ENCODE measurements at places on chromosomes 16 and 17. TPM values are rescaled to one million over a fixed set of nuclear protein-coding genes. Genes with fewer than 3 reads are reported as not detected.

The KRT25 gene
- total RNA-seq, result not detected

- no peak overlapping the region for H3K27ac ChIP-seq
- H3K36me3 ChIP-seq, result peaks cover 16% of the 10 kb centered on the region
- no peak for DNase-seq
- H3K4me3 ChIP-seq, result no peak overlapping the region
- no peaks in the 10 kb centered on the region for H3K27me3 ChIP-seq
Observed at GRCh38 chr17:58508341-58509067, 5.9 kb downstream of the MTMR4 start.

- no peaks in the 10 kb centered on the region for H3K27me3 ChIP-seq
- no peaks in the 10 kb centered on the region for H3K36me3 ChIP-seq
- H3K4me3 ChIP-seq, result peak overlapping the region; percentile 76
- H3K27ac ChIP-seq, result peak overlapping the region; percentile 0
- 0 out of 2 replicates have a peak, but pooled peaks cover 3% of the 10 kb centered on the region for H3K4me1 ChIP-seq
Observed at GRCh38 chr16:68539711-68540239, 684 bp downstream of the ZFP90 start.

- no peak overlapping the region for H3K4me3 ChIP-seq
- no peaks in the 10 kb centered on the region for H3K36me3 ChIP-seq
- H3K27me3 ChIP-seq, result no peaks in the 10 kb centered on the region
- peak overlapping the region; percentile 87 for H3K27ac ChIP-seq
- H3K4me1 ChIP-seq, result peaks cover 25% of the 10 kb centered on the region
Observed at GRCh38 chr17:80005360-80006338, 30.0 kb downstream of the TBC1D16 start.

- no peaks in the 10 kb centered on the region for H3K27me3 ChIP-seq
- no peak for DNase-seq
- H3K4me1 ChIP-seq, result peaks cover 5% of the 10 kb centered on the region
- no peak overlapping the region for H3K4me3 ChIP-seq
- H3K36me3 ChIP-seq, result no peaks in the 10 kb centered on the region
Observed at GRCh38 chr17:57666201-57666870, 78.8 kb downstream of the CCDC182 start.

GRCh38 chr17:41254861-41255260, 323 bp upstream of the KRTAP9-9 start:
- no peaks in the 10 kb centered on the region for H3K4me1 ChIP-seq
- no peaks in the 10 kb centered on the region for H3K27me3 ChIP-seq
- no peak overlapping the region for H3K4me3 ChIP-seq
- no peak overlapping the region for H3K27ac ChIP-seq

GRCh38 chr17:1648963-1649843, 463 bp downstream of the RILP start:
- H3K27me3 ChIP-seq, result no peaks in the 10 kb centered on the region
- peak overlapping the region; percentile 82 for H3K4me3 ChIP-seq
- peak; percentile 84 for DNase-seq
- H3K4me1 ChIP-seq, result peaks cover 10% of the 10 kb centered on the region

DNA sequence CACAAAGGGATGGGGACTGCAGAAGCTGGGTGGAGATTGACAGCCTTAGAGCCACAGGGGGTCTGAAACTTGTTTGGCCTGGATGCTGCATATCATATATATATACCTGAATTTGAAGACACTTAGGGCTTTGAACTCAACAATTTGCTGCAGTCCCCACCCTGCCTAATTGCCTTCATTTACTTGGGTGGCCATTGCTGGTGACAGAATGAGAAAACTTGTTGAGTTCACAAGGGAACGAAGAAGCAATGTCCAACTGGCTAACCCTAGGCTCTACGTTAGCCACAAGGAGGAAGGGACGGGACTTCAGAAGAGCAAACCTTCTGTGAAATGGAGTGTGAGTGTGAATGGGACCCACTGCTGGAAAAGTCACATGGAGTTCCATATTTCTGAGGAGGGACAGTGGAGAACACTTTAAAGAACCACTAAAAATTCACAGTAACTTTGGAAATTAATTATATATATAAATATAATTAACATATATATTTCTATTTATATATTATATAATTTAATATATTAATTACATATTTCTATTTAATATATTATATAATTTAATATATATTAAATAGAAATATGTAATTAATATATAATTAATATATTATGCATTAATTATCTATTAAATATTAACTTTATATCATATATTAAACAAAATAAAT, 215.3 kb upstream of the SOX9 start:
- no peak overlapping the region for H3K27ac ChIP-seq
- no peaks in the 10 kb centered on the region for H3K36me3 ChIP-seq
- DNase-seq, result no peak
- no peak overlapping the region for H3K4me3 ChIP-seq

The KRT27 gene
- total RNA-seq, result not detected

DNA sequence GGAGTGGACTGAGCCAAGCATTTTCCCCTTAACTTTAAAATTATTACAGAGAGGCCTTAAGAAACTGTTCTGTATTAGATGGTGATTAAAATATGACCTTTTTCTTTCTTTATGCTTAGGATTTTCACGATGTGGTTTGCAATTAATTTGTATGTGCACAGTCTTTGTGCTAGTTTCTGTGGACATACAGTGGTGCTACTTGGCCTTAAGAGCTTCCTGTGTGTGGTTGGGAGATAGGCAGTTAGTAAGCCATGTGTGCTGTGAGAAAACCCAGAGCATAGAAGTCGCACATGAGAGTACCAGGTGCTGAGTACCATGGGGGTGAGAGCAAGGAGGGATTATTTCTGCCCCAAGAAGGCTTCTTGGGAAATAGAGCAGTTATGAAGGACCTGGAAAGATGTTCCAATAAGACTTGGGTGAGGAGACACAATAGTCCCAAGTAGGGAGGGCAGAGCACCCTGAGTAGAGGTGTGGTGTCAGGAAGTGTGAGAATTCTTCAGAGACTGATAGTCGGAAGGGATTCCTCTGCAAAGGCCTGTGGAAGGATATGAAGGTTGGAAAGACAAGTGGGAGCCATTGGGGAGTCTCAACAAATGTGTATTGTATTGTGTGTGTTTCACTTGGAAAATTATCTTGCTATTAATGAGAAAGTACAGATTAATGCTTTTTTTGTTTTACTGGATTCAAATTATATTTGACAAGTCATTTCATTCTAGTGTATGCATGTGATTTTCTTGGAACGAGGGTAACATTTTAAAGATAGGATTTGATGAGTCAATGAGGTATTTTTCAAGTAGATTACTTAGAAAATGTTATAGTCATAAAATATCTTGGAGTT, 239.9 kb downstream of the PRKCA start:
- H3K4me3 ChIP-seq, result no peak overlapping the region
- no peaks in the 10 kb centered on the region for H3K36me3 ChIP-seq
- H3K4me1 ChIP-seq, result peaks cover 11% of the 10 kb centered on the region

DNA sequence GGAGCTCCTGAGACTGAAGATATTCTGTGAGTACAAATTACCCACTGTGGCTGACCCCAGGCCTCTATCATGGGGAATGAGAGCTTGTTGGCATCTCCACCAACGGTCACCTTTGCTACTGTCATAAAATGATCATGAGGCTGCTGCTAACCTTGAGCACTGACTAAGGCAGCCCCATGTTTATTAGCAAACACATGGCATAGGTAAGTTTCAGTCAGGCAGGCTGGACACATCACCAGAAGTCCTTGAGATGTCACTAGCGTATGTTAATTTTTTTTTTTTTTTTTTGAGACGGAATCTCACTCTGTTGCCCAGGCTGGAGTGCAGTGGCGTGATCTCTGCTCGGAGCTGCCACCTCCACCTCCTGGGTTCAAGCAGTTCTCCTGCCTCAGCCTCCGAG, 1.5 kb upstream of the GLG1 start:
- no peak for DNase-seq
- no peak overlapping the region for H3K4me3 ChIP-seq
- H3K27ac ChIP-seq, result peak overlapping the region; percentile 99
- H3K27me3 ChIP-seq, result no peaks in the 10 kb centered on the region

The FGF11 gene
- total RNA-seq, result 0.91 TPM

GRCh38 chr17:75049706-75050105, 2.7 kb downstream of the KCTD2 start:
- H3K27ac ChIP-seq, result no peak overlapping the region
- peaks cover 7% of the 10 kb centered on the region for H3K4me1 ChIP-seq
- no peak for DNase-seq
- H3K4me3 ChIP-seq, result no peak overlapping the region
- no peaks in the 10 kb centered on the region for H3K27me3 ChIP-seq
- H3K36me3 ChIP-seq, result peaks cover 8% of the 10 kb centered on the region

- no peak overlapping the region for H3K27ac ChIP-seq
- no peaks in the 10 kb centered on the region for H3K27me3 ChIP-seq
- peaks cover 16% of the 10 kb centered on the region for H3K4me1 ChIP-seq
- DNase-seq, result no peak
- no peak overlapping the region for H3K4me3 ChIP-seq
- H3K36me3 ChIP-seq, result no peaks in the 10 kb centered on the region
Observed at GRCh38 chr16:85990861-85991301, 91.9 kb downstream of the IRF8 start.

The KRTAP9-2 gene
- total RNA-seq, result not detected

The PMP22 gene
- total RNA-seq, result 7.3 TPM

GRCh38 chr17:48973806-48974205, 5.4 kb upstream of the GIP start:
- H3K27ac ChIP-seq, result peak overlapping the region; percentile 97
- DNase-seq, result no peak
- H3K4me1 ChIP-seq, result peaks cover 38% of the 10 kb centered on the region

GRCh38 chr17:34990921-34991365, 10.6 kb downstream of the LIG3 start:
- DNase-seq, result no peak
- no peaks in the 10 kb centered on the region for H3K27me3 ChIP-seq
- H3K27ac ChIP-seq, result no peak overlapping the region
- no peaks in the 10 kb centered on the region for H3K4me1 ChIP-seq

The CLEC19A gene
- total RNA-seq, result not detected

DNA sequence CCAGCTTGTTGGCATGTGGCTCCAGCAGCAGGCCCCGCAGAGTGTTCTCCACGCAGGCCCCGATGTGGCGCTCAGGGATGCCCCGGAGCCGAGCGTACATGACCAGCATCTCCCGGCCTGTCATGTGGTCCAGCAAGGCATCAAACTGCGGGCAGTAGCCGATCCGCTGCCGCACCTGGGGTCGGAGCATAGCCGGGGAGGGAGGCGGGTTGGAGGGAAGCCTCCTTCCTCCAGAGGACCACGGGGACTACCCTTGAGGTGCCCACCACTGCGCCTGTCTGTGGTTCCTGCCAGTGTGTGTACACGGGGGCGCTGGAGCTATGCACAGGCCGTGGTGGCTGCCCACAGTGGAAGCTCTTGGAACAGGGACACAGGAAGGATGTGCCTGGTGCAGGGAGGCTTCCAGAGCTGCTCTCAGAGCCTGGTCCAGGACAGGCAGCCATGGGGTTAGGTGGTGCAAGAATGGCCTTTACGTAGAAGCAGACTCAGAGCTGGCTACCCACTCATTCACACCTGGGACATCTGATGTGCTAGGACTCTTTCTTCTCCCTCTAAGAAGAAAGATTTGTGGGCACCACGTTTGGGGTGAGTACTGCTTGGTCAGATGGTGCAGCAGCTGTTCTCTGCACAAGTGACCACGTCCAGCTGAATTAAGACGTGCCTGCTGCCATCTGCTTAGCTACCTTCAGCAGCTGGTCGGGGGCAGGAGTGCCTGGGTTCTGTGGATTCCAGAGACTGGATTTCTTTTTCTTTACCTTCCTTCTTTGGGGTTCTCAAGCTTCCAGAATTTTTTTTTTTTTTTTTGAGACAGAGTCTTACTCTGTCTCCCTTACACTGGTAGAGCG, 11.3 kb upstream of the RNPS1 start:
- H3K27ac ChIP-seq, result no peak overlapping the region
- no peaks in the 10 kb centered on the region for H3K4me1 ChIP-seq
- no peaks in the 10 kb centered on the region for H3K27me3 ChIP-seq
- H3K36me3 ChIP-seq, result no peaks in the 10 kb centered on the region
- DNase-seq, result no peak

DNA sequence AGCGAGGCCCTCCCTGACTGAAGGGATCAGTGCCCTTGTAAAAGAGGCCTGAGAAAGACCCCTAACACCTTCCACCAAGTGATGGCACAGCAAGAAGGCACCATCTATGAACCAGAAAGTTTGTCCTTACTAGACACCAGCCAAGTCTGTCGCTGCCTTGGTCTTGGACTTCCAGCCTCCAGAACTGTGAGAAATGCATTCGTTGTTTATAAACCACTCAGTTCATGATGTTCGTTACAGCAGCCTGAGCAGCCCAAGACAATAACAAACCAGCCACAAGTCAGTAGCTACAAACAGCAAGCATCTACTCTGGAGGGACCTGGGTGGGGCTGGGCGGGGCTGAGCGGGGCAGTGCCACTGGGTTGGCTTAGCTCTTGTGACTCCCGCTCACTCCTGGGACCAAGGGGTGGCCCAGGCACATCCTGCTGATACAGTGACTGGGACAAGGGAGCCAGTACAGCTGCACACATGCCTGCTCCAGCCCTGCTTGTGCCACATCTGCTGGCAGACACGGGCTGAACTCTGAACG, 234.9 kb downstream of the IRF8 start:
- no peaks in the 10 kb centered on the region for H3K27me3 ChIP-seq
- no peak for DNase-seq
- no peaks in the 10 kb centered on the region for H3K36me3 ChIP-seq
- H3K27ac ChIP-seq, result no peak overlapping the region

The MT1H gene
- not detected for total RNA-seq

DNA sequence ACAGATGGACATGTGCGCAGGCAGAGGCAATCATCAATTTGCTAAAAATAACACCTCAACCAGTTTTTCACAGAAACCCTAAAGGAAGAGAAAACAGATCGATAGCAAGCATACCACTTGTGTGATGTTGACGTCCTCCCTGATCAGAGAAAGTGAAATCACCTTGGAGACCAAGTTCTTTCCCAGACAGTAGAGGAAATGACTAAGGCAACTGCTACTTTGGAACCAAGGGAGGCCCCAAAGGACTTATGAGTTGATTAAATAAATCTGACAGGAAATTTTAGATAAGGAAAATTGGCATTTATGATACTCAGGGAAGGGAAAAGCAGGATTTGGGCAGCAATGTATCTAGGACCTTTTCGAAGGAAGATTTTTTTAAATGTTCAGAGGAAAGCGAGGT, 267.1 kb upstream of the ASIC2 start:
- no peaks in the 10 kb centered on the region for H3K27me3 ChIP-seq
- H3K27ac ChIP-seq, result no peak overlapping the region
- no peaks in the 10 kb centered on the region for H3K36me3 ChIP-seq

- H3K4me3 ChIP-seq, result no peak overlapping the region
- no peaks in the 10 kb centered on the region for H3K36me3 ChIP-seq
- no peak overlapping the region for H3K27ac ChIP-seq
- DNase-seq, result no peak
Observed at GRCh38 chr16:5427571-5427970, 330.0 kb upstream of the EEF2KMT start.

The KRT31 gene
- not detected for total RNA-seq

- 0 out of 2 replicates have a peak, but pooled peaks cover under 1% of the 10 kb centered on the region for H3K4me1 ChIP-seq
- no peaks in the 10 kb centered on the region for H3K27me3 ChIP-seq
- DNase-seq, result no peak
- H3K36me3 ChIP-seq, result no peaks in the 10 kb centered on the region
Observed at GRCh38 chr17:78939615-78940014, 14.4 kb upstream of the TIMP2 start.

GRCh38 chr16:49010879-49011278, 270.8 kb downstream of the CBLN1 start:
- H3K4me1 ChIP-seq, result 0 out of 2 replicates have a peak, but pooled peaks cover 4% of the 10 kb centered on the region
- no peaks in the 10 kb centered on the region for H3K27me3 ChIP-seq
- DNase-seq, result no peak
- no peak overlapping the region for H3K27ac ChIP-seq
- no peak overlapping the region for H3K4me3 ChIP-seq

GRCh38 chr17:33239702-33240101, 53.4 kb downstream of the ASIC2 start:
- no peaks in the 10 kb centered on the region for H3K27me3 ChIP-seq
- no peaks in the 10 kb centered on the region for H3K36me3 ChIP-seq
- no peak overlapping the region for H3K4me3 ChIP-seq
- no peak overlapping the region for H3K27ac ChIP-seq
- no peak for DNase-seq

Measured in Caco-2 (cell line).